ENCODE measurements at places on chromosomes 12 and 14.

DNA sequence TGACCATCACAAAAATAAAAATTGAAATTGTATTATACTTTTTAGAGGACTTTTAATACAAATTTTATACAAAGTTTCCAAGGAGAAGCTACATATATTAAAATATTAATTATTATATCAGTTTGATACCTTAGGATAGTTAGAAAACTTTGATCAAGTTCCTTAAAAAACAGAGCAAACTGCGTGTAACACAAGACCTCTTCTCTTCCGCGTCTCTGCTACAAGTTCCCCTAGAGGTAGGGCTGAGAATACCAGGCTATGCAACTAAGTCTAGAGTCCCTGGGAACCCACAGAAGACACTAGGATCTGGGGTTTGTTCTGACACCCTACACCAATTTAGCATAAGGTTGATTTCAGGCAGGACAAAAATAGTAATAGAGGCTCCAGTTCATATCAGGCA is 319.0 kb downstream of the FOXG1 start:
- peak; percentile 26 for DNase-seq

DNA sequence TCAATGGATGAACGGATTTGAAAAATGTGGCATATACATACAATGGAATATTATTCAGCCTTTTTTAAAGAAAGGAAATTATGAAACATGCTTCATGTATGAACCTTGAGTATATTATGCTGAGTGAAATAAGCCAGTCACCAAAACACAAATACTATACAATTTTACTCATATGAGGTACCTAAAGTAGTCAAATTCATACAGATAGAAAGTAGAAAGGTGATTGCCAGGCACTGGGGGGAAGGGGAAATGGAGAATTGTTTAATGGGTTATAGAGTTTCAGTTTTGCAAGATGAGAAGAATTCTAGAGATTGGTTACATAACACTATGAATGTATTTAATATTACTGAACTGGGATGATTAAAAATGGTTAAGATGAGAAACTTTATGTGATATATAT is 171.4 kb downstream of the TMTC3 start:
- no peak for DNase-seq

GRCh38 chr12:102757882-102758226 is 159.2 kb downstream of the PAH start:
- DNase-seq: no peak

GRCh38 chr12:88575361-88575970 is 4.8 kb downstream of the KITLG start:
- DNase-seq: no peak

DNA sequence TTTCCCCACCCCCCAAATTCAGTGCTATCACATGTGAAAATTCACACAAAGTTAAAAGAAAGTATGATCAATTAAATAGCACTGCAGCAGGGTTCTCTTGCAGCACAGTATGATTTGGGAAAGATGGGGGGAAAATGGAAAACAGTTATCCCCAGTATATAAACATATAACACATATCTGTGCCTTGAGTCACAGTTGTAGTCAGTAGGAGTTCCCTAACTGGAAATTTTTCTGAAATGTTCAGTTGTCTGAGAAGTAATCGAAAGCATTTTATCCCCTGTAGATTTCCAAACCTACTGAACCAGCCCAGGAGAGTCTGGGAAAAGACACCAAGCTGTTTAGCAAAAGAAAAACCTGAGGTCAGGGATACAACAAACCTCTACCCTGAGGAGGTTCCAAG is 47.0 kb downstream of the C12orf50 start:
- DNase-seq: no peak

- no peak for DNase-seq
These were observed 407.8 kb upstream of the RGS6 start for GRCh38 chr14:71524320-71524982.

- peak; percentile 66 for DNase-seq
These were observed 582 bp downstream of the SGPP1 start for GRCh38 chr14:63727231-63727735.

DNA sequence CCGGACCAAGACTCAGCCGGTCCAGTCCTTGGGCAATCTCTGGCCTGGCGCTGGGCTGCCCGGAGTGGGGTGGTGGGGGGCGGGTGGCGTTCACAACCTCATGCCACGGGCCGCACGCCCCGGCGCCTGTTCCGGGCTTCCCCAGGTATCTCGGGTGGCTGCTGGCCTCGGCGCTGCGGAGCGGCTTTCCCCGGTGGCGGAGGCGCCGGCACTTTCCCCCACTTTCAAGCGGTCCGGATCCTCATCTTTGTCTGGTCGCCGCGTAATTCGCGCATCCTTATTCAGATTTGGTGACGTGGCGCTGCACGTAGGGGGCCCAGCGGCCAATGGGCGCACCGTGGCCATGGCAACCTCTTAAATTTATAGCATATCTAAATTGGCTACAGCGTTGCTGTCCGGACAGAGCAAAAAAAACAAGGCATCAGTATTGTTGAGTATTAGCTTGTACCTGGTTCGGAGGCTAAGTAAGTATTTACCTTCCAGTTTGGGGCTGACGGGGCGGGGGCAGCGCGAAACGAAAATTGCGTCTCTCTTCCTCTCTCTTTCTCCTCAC is at the start of gene LHX5:
LHX5 (minus strand) TSS at position 253 of the 553 bp plus-strand sequence. CDS start 373 bp downstream, outside the sequence.
- no peak for DNase-seq

DNA sequence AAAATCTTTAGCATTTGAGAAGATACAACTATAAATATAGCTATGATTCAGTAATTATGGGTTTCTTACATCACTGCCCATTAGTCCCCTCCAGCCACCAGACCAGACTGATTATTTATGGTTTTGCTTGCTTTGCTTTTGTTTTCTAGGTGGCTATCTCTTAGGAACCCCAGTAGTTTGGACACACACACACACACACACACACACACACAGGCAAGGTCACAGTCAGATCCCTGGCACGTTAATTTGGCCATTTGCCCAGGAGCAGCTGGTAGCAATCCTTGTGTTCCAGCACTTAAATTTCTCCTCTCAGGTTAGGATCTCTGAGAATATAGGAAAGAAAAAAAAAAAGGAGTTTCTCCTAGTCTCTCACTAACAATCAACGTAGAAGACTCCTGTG is 90.2 kb upstream of the RESF1 start:
- DNase-seq: peak; percentile 28

GRCh38 chr14:71595441-71595840 is 336.8 kb upstream of the RGS6 start:
- no peak for DNase-seq

- DNase-seq: no peak
These were observed 188.1 kb upstream of the CDKN3 start for GRCh38 chr14:54208751-54209150.

DNA sequence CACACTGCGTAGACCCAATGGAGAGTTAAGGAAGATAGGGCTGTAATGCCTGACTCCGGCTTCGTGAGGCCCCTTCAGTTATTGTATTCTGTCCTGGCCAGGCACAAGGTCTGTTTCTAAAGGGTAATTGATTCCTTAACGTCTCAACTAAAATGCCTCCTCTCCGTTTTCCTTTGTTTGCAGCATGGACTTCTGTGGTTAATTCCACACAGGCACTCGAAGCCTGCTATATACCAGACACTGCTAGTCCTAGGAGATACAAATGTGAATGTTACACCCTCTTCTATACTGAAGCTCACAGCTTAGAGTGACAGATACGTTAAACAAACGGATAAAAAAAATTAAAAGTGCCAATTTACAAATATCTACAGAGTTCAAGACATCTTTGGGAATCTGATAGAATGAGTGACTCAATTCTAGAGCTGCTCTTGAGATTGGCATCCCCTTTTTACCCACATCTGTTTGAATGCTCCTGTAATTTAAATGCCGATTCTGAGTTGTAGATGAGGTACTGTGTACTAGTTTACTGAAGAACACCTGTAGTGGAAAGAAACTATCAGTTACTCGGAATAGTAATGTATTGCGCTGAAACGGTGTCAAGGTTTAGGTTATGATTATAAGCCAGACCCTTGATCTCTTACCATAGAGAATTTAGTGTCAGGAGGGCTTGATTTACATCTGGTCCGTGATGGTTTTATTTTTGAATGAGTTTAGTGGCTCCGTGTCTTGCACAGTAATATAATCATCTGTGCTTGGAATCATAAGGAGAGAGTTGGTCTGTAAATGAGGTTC is 784 bp downstream of the PSMA6 start:
- no peak for DNase-seq

DNA sequence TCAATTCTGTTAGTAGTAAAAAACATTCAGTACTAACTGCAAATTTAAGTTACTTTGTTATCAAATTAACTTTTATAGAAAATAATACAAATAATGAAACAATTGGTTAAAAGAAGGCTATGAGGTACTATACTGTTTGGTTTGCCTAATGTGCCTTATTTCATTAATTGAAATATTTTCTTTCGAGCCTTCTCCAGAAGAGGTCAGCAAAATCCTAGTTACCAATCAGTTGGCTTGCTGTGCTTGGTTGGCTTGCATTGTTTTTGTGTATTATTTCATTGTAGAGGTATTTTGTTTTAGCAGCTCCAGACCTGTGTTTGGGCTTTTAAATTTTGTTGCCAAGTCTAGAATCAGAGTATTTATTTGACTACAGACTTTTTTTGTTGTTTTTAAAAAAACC is 68.5 kb downstream of the AEBP2 start:
- no peak for DNase-seq

- DNase-seq: no peak
These were observed 53.3 kb downstream of the IRAK3 start for GRCh38 chr12:66242311-66242710.

DNA sequence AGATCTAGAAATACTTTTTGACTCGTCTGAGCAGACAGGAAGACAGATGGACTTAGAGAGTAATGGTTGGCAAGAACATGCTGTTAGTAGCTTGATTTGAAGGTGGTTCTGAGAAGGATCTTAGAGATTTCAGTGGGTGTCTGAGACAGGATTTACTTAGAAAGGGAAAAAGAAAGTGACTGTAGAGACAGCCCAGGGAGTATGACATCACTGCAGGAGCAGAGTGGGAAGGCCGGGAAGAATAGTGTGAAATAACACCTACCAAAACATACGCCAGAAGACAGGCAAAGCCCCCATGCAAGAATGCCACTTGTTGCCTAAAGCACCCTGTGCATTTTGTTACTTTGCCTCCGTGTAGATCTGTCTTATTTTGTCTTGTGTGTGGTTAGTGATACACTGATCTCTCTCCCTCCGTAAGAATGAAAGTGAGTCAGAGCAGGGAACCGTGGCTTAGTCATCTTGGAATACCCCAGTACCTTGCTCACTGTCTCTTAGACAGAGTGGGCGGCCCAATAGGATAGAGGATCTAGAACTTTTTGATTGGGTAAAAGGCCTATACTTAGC is 161.3 kb upstream of the IFNG-AS1 start:
- peak; percentile 72 for DNase-seq

GRCh38 chr14:61300754-61301153 is 19.6 kb upstream of the TMEM30B start:
- DNase-seq: no peak

DNA sequence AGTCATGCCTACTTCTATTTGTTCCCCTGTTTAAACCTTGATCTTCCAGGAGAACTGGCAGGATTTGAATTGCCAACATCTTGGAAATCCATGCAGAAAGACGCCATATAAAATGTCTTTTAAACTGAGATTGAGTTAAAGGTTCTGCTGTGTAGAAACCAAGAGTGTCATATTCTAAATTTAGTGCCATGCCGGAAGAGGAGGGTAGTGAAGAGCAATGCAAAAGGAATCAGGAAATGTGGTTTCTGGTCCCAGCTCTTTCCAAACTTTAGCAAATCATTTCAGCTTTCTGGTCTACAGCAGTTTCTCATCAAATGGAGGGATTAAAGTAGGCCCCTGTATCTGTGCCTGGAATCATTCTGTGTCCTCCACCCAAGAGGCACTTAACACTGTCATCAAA is 85.7 kb downstream of the BTG1 start:
- no peak for DNase-seq

GRCh38 chr14:95413289-95414215 is 93.8 kb upstream of the CLMN start:
- no peak for DNase-seq

DNA sequence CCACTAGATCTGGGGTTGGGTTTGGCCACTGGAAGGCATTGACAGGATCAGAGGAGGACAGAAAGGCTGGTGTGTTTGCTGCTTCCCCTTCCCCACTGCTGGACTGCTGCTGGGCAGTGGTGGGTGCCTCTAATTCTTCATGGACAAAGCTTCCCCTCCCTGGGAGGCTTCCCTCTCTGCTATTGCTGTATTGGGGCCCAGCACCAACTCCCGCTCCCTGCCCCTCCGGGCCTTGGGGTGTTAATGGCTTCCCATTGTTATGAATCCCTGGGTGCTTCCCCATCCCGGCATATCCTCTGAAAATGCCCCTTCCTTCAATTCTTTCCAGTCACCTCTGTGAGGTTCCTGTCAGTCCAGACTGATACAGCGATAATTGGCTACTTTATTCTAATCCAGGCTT is 310.2 kb downstream of the GLT1D1 start:
- DNase-seq: no peak

GRCh38 chr14:78758333-78758732 is 588.2 kb downstream of the NRXN3 start:
- DNase-seq: peak; percentile 43

DNA sequence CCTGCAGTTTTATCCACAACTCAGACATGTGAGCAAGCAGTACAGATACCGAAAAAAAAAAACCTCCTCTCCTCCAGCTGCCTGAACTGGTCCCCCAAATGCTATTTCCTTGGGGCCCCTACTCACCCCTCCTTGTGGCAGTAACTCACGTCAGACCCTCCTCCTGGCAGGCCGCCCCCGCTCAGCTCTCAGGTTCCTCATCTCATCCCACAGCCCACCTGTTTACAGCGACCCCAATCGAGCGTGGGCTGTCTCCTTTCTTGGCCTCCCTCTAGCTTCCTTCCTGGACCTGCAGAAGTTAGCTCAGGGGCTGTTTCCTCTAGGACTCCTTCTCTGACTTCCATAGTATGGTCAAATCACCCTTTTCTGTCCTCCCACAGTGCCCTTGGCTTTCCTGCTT is 455.3 kb downstream of the BCL11B start:
- DNase-seq: no peak

DNA sequence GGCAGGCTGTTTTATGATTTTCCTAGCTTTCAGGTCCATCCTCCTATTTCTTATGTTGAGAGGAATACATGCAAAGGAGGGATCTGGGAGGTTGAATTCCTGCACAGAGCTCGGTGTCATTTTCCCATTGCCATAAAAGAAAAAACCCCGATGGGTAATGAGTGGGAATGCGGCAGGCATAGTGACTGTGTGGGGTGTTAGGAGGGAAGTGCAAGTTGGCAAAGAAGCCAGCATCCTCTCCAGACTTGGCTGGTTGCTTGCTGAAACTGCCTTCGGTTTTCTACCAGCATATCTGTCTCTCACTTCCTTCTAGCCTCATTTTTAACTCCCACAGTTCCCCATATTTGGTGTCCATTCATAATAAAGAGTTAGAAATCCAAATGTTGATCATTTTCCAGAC is 1046.1 kb downstream of the SLC6A15 start:
- no peak for DNase-seq

DNA sequence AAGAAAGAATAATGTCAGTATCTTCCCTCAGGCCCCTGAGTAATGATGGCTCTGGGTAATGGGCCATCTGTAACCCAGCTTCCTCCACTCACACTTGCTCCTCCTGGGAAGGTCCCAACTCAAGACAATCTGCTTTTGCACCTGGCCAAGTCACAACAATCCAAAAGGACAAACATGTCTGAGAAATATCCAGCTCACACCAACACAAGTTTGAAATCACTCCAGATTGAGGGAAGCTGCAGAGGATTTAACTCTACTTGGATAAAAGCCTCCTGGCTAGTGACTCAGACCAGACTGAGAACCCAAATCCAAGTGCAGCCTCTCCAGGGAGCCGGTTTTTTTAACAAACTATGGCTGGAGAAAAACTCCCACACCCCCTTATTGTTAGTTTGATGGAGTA is 34.2 kb downstream of the RTRAF start:
- no peak for DNase-seq

GRCh38 chr12:119463211-119463926 is 128.8 kb downstream of the CCDC60 start:
- DNase-seq: no peak

Data from hepatocyte (in vitro differentiated cells).